Lung (tissue), 17 donors: ENCODE measurements at places on chromosomes 4 and X. TPM values are rescaled to one million over a fixed set of nuclear protein-coding genes. Genes with fewer than 3 reads are reported as not detected.

The SSX3 gene
- not detected for total RNA-seq

GRCh38 chr4:87985097-87985886 lies 9.8 kb downstream of the SPP1 start:
- peak; percentile 31 for DNase-seq
- no peaks in the 10 kb centered on the region for H3K27me3 ChIP-seq
- H3K27ac ChIP-seq, result no peak overlapping the region
- no peaks in the 10 kb centered on the region for H3K4me1 ChIP-seq
- no peaks in the 10 kb centered on the region for H3K36me3 ChIP-seq

The SH2D1A gene
- total RNA-seq, result 2.3 TPM

DNA sequence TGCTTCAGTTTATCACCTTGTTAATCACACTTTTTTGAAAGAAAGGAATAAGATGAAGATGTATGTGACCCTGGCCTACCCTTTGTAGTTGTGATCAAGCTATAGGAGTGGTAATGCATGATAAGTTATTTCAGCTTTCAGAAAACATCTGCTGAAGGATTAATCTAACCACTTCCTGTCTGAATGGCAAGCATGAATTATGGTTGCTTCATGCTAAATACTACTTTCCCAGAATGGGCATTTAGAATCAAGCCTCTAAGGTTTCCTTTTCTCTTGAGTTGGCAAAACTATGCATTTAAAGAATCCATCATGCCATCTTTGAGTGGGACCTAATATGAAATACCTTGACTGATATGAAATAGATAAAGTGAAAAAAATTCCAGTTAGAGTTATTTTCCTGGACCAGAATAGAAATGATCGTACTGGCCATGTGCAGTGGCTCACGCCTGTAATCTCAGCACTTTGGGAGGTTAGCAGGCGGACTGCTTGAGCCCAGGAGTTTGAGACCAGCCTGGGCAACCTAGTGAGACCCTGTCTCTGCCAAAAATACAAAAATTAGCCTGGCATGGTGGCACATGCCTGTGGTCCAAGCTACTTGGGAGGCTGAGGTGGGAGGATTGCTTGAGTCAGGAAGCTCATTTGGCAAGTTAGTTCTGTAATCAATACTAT lies 59.1 kb downstream of the ANXA3 start:
- H3K4me3 ChIP-seq, result no peak overlapping the region
- no peak overlapping the region for H3K27ac ChIP-seq
- no peak for DNase-seq

DNA sequence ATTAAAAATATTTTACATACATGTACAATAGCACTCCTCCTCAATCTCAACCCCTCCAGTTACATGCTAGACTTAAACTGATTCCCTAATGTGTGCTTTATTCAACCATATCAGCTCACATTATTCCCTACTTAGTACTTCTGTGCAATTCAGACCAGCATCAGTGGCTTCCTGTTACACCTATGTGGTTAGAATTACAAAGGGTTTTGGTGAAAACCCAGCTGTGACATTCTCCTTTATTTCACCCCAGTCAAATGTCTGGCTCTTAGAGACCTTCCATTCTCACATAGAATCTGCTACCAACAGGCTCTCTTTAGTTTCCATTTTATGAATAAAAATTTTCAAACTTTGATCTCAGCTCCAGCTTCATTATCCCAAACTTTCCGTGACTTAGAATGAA lies 85.2 kb upstream of the SLC7A11 start:
- H3K4me1 ChIP-seq, result no peaks in the 10 kb centered on the region
- no peak overlapping the region for H3K27ac ChIP-seq
- no peaks in the 10 kb centered on the region for H3K27me3 ChIP-seq
- no peak overlapping the region for H3K4me3 ChIP-seq
- no peak for DNase-seq

DNA sequence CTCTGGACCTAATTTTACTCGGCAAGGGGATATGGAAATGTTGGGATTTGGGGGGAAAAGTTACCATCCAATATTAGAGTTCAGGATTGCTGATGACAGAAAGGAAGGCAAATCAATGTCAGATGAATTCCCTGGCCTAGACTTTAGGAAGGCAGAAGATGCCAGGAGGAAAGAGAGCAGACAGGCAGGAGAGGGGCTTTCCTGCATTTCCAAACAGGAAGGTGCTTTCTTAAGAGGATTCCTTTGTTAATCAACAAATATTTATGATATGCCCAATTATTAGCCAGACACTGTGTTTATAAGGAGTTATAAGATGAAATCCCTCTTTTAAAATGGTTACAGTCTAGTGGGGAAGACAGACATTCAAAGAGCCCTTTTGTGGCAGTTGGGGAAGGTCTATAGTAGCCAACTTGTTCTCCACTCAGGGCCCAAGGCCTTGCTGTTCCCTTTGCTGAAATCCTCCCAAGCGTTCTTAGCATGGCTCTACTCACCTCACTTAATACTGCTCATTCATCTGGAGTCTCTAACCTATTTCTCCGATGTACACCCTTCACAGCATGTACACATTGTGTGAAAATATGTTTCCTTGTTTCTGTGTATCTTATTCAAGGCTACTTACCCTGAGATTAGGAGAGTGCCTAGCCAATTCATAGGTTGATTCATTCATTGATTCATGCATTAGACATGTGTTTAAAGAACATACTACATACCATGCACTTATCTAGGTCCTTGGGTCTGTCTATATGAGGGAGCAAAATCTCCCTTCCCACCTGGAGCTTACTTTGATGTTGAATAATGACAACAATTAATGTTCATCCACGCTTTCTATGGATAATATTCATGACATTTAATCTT lies 5.3 kb downstream of the IGFBP7 start:
- H3K4me3 ChIP-seq, result no peak overlapping the region
- no peaks in the 10 kb centered on the region for H3K36me3 ChIP-seq
- H3K27ac ChIP-seq, result no peak overlapping the region
- no peak for DNase-seq
- H3K4me1 ChIP-seq, result peaks cover 18% of the 10 kb centered on the region
- H3K27me3 ChIP-seq, result no peaks in the 10 kb centered on the region

DNA sequence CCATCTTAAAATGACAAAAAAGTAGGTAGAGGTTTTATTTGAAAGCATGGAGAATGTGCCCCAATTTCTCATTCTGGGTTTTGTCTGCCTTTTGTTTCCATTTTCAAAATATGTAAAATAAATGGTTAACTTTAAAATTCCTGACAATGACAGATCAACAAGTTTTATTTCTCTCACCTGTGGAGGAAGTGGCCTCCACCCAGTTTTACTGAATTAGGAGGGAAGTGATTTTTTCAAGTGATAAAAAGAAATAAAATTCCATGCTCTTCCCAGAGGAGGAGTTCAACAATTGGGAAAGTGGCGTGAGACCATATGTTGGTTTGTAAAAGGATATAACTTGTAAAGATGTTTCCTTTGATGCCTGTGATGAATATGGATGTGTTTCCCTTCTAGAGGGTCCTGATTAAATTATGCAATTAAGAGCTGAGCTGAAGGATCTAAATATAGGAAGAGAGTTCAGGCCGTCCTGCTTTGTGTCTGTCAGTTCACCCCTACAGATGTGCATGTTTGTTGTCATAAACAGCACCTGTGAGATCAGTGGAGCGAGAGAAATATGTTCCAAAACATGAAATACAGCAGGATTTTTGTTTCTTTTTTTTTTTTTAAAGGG lies 19.5 kb downstream of the SMAD1 start:
- no peaks in the 10 kb centered on the region for H3K27me3 ChIP-seq
- no peak overlapping the region for H3K27ac ChIP-seq
- DNase-seq, result peak; percentile 26
- no peaks in the 10 kb centered on the region for H3K4me1 ChIP-seq

The FGF2 gene
- total RNA-seq, result 9.4 TPM

The ADGRG4 gene
- total RNA-seq, result 0.06 TPM

DNA sequence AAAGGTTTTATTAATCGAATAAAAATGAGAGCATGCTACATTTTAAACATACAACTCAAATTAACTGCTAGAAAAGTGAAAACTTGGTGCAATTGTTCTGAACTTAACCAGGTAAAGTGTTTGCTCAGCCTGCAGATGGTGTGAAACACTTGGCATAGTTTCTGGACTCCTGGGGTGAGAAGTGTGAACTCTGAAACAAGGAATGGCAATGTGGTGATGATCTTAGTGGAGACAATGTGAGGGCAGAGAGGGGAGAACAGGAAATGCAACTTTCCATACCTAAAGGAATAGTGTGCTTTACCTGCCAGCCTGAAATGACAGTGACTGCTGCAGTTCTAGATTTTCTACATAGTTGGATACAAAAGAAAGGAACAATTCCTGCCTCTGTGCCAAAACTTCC lies 57.4 kb downstream of the CCSER1 start:
- no peaks in the 10 kb centered on the region for H3K27me3 ChIP-seq
- H3K4me3 ChIP-seq, result no peak overlapping the region
- H3K27ac ChIP-seq, result no peak overlapping the region
- peaks cover 4% of the 10 kb centered on the region for H3K4me1 ChIP-seq
- H3K36me3 ChIP-seq, result no peaks in the 10 kb centered on the region

DNA sequence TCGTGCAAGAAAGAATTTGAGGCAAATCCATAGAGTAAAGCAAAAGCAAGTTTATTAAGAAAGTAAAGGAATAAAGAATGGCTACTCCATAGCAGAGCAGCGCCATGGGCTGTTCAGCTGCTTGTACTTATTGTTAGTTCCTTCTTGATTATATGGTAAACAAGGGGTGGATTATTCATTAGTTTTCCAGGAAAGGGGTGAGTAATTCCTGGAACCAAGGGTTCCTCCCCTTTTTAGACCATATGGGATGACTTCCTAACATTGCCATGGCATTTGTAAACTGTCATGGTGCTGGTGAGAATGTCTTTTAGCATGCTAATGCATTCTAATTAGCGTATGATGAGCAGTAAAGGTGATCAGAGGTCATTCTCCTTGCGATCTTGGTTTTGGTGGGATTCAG lies 23.5 kb upstream of the CEP135 start:
- no peak overlapping the region for H3K27ac ChIP-seq
- H3K4me3 ChIP-seq, result no peak overlapping the region
- no peak for DNase-seq
- H3K4me1 ChIP-seq, result no peaks in the 10 kb centered on the region
